ENCODE measurements at places on chromosomes 4 and X.

DNA sequence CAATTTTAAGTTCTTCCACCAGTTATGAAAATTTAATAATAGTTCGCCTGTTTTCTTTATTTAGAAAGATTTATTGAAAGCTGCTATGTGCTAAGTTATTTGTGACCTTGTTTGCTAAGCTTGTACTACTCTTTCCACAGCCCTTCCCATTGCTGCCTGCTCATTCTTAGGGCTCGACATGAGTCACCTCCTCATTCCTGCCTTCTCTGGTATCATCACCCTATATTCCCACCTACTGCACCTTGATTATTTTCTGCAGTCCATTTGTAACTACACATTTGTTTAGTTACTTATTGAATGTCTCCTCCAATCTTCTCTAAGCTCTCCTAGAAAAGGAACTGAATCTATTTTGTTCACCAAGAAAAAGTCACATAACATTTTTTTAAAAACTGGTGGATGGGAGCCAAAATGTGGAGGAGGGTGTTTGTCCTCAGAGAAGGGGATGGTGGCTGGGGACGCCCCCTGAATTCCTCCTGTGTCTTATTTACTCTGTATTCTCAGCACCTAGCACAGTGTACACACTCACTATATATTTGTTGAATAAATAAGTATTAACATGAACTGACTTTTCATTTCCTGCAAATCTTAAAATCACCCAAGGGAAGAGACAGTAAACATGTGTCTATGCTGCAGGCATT is 3.7 kb upstream of the RAB9A start:
- no peak for DNase-seq

DNA sequence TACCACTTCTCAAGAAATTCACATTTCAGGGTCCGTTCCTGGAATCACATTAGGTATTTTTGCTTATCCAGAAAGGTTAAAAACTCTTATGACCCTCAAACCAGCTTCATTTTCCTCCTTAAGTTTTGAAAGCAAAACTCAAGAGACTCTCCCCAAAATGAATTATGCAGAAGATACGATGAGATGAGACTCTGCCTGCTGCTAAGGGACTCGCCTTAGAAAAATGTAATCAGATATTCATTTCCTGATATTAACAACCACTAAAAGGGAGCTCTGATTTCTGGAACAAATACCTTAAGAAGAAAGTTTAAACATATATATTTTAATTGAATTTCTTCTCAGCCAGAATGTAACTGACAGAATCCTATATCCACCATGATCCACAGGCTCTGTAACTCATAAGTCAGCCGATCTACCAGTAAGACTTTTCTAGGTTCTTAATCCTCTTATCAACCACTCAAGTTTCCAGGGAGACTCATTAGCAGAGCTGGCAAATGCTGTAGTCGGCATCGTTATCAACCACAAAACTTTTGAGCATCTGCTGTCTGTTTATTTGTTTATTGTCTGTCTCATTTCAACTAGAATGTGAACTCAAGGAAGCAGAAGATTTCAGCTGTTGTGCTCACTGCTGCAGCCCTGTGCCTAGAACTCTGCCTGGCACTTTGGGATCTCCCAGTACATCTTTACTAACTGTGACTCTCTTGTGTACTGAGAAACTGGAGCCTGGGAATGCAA is 112.5 kb downstream of the LDB2 start:
- no peak for DNase-seq

- DNase-seq: no peak
These were observed 75.1 kb downstream of the GAB1 start for GRCh38 chr4:143411527-143412419.

DNA sequence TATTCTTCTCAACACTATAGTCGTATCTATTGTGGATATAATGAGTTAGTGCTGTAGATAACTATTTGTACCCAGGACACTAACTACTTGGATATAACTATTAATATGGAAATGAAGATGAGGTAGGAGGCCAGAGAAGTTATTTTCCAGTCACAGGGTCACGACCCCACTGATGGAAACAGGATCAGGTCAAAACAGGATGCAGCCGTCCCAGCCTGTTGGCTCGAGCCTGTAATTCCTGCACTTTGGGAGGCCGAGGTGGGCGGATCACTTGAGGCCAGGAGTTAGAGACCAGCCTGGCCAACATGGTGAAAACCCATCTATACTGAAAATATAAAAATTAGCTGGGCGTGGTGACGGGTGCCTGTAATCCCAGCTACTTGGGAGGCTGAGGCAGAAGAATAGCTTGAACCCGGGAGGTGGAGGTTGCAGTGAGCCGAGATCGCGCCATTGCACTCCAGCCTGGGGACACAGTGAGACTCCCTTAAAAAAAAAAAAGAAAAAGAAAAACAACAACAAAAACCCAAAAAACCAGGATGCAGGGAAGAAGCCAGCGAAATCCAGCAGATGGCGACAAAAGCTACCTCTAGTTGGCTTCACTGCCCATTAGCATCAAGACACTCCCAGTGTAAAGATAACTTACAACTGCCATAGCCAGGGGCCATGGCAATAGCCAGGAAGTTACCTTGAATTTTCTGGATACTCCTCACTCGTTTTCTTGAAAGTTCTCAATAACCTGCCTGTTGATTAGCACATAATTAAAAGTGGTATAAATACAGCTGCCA is 37.9 kb upstream of the NKAP start:
- no peak for DNase-seq

- no peak for DNase-seq
These were observed 252.4 kb upstream of the ANKRD50 start for GRCh38 chr4:124964852-124965496.

DNA sequence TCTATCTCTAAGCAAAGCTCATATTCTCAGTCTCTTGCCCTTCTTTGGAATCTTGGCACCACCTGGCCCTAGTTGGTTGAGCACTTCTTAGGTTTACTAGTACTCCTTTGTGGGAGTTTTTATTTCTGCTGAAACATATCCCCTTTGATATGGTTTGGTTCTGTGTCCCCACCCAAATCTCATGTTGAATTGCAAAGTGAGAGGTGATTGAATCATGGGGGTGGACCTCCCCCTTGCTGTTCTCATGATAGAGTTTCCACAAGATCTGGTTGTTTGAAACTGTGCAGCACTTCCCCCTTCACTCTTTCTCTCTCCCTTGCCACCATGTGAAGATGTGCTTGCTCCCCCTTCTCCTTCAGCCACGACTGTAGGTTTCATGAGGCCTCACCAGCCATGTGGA is 22.2 kb upstream of the SYNPO2 start:
- DNase-seq: no peak
